ENCODE measurements at places on chromosomes 5 and 9. TPM values are rescaled to one million over a fixed set of nuclear protein-coding genes. Genes with fewer than 3 reads are reported as not detected.
A peak's percentile ranks its signal among the peaks of the same experiment; 100 is the strongest.

Gene NCBP1
- total RNA-seq = 45.3 TPM

Gene PTGR1
- 79.1 TPM for total RNA-seq

DNA sequence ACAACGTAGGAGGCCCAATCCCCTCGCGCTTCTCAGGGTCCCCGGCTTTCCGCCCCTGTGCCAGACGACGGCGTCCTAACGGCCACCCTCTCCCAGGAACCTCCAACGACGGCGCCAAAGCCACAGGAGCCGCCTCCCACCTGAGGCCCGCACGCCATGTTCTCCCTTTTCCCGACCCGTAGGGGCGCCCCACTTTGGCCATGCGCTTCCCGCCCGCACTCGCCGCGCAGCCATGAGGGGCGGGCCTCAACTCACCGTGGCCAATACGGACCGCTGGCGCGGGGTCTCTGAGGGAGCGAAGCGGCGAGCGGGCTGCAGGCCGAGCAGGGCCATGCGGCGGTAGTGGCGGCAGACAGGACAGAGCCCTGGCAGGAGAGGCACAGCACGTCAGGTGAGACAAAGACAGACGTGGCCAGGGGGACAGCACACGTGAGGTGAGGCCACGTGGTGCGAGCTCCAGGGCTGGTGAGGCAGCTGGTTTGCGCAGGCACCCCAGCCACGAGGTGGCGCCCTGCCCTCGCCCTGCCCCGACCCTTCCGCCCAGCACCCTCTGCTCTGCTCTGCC lies 1005.5 kb upstream of the PTPRD start:
- no peak for DNase-seq
- H3K36me3 ChIP-seq = no peaks in the 10 kb centered on the region
- H3K27ac ChIP-seq = no peak overlapping the region
- no peaks in the 10 kb centered on the region for H3K4me1 ChIP-seq

- H3K36me3 ChIP-seq = no peaks in the 10 kb centered on the region
- no peaks in the 10 kb centered on the region for H3K27me3 ChIP-seq
- no peak overlapping the region for H3K27ac ChIP-seq
- peak; percentile 70 for DNase-seq
- peaks cover 7% of the 10 kb centered on the region for H3K4me1 ChIP-seq
- no peak overlapping the region for H3K4me3 ChIP-seq
Measured at GRCh38 chr9:83937861-83938455, 16.7 kb upstream of the KIF27 start.

DNA sequence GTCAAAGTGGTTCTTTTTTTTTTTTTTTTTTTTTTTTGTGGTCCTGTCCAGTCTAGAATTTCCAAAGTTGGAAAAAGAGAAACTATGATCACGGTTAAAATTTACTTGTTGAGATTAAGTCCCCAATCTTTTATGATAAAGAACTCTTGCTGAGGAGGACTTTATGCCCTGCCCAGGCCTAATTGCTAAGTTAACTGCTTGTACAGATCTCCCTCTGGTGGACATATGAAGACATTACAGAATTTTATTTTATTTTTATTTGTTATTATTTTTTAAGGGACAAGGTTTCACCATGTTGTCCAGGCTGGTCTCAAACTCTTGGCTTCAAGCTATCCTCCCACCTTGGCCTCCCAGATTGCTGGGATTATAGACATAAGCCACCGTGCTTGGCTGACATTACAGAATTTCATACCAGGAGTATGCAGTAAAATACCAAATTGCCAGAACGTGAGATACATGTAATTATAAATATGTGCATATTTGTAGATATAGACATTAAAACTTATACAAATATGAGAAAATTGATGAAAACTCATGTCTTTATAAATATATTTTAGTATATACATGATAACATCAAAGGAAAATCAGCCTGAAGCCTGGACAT lies 91.2 kb downstream of the RFK start:
- H3K27me3 ChIP-seq = peaks cover 4% of the 10 kb centered on the region
- H3K36me3 ChIP-seq = no peaks in the 10 kb centered on the region
- no peak overlapping the region for H3K27ac ChIP-seq
- no peak overlapping the region for H3K4me3 ChIP-seq
- no peaks in the 10 kb centered on the region for H3K4me1 ChIP-seq

Gene RNF180
- 5.6 TPM for total RNA-seq

Gene TAF11L5
- total RNA-seq = not detected

GRCh38 chr9:100554935-100555401 lies 22.9 kb upstream of the CAVIN4 start:
- no peaks in the 10 kb centered on the region for H3K27me3 ChIP-seq
- DNase-seq = peak; percentile 14
- no peak overlapping the region for H3K27ac ChIP-seq
- H3K4me1 ChIP-seq = no peaks in the 10 kb centered on the region
- no peak overlapping the region for H3K4me3 ChIP-seq
- H3K36me3 ChIP-seq = no peaks in the 10 kb centered on the region
